Right atrium auricular region (tissue), 2 donors: ENCODE measurements at places on chromosomes 6 and 20. TPM values are rescaled to one million over a fixed set of nuclear protein-coding genes. Genes with fewer than 3 reads are reported as not detected.
A peak's percentile ranks its signal among the peaks of the same experiment; 100 is the strongest.

DNA sequence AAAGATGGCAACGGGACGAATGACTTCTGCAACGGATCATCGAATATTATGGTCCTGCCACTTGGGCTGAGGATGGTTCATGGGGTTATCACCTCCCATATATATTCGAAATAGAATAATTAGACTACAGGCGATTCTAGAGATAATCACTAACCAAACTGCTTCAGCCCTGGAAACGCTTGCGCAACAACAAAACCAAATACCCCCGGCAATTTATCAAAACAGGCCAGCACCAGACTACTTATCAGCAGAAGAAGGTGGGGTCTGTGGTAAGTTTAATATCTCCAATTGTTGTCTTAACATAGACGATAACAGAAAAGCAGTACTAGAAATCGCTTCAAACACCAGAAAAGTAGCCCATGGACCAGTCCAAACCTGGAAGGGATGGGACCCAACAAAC is 31.0 kb upstream of the ULBP3 start:
- no peaks in the 10 kb centered on the region for H3K27me3 ChIP-seq
- H3K4me1 ChIP-seq = no peaks in the 10 kb centered on the region
- H3K36me3 ChIP-seq = no peaks in the 10 kb centered on the region
- no peak overlapping the region for H3K27ac ChIP-seq
- H3K4me3 ChIP-seq = no peak overlapping the region
- DNase-seq = no peak

DNA sequence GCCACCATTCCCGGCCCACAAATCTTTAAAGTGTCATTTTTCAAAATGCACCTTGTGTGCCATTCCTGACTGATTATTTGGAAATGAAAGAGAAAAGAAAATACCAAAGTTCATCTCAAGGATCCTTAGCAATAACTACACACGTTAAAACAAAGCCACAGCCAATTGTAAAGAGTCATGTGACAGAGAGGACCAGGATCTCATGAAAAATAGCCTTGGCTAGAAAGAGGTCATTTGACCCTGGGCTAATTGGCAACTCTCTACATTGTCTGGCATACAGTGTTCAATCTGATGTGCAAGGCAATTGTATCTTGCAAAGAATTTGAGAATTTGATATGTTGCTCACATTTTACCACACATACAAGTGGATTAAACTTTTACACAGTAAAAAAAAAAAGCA is 31.6 kb upstream of the HLA-G start:
- H3K36me3 ChIP-seq = no peaks in the 10 kb centered on the region
- DNase-seq = no peak
- no peaks in the 10 kb centered on the region for H3K27me3 ChIP-seq
- no peaks in the 10 kb centered on the region for H3K4me1 ChIP-seq

DNA sequence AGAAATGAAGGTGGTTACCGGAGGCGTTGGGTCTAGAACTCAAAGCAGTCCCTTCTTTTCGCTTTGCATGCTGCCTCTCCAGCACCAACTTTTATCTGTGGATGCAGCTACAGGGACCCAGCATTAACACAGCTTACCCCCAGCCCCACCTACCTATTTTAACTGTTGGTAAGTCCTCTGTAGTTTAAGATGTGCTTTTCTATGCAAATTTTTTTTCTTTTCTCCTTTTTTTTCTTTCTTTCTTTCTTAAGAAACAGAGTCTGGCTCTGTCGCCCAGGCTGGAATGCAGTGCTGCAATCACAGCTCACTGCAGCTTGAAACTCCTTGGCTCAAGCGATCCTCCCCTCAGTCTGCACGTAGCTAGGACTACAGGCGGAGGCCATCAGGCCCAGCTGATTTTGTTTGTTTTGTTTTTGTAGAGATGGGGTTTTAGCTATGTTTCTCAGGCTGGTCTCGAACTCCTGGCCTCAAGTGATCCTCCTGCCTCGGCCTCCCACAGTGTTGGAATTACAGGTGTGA is 6.5 kb upstream of the USP45 start:
- peak overlapping the region; percentile 75 for H3K4me3 ChIP-seq
- H3K27me3 ChIP-seq = no peaks in the 10 kb centered on the region
- DNase-seq = peak; percentile 64
- no peaks in the 10 kb centered on the region for H3K36me3 ChIP-seq
- peaks cover 17% of the 10 kb centered on the region for H3K4me1 ChIP-seq

DNA sequence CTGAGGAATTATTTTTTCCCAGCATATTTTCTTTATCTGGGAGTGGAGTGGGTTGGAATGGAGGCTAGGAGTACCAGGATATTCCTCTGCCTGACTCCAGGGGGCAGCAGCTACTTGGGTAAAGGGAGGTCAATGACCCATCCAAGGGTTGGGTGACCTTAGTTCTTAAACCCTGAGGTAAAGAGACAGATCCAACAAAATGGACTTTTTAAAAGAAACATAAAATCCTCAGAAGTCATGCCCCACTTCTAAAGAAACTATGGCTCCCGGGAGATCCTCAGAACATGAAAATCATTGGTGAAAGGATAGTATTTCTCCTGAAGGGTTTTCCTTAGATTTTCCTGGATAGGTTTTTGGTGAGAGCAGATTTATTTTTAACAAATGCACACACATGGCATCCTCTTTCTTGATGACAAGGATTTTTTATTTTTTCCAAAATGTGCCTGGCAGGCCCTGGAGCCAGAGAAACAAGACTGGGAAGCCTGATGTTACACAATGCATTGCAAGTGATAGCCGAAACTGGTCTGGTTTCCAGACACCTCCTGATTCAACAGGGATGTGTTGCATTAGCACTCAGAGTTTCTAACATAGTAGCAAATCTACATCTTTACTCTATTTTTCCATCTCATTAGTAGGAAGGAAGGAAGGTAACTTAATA is 240.9 kb upstream of the BTBD3 start:
- H3K27ac ChIP-seq = no peak overlapping the region
- H3K36me3 ChIP-seq = no peaks in the 10 kb centered on the region
- no peaks in the 10 kb centered on the region for H3K27me3 ChIP-seq
- no peak overlapping the region for H3K4me3 ChIP-seq
- H3K4me1 ChIP-seq = no peaks in the 10 kb centered on the region

- no peak overlapping the region for H3K4me3 ChIP-seq
- no peak for DNase-seq
- H3K4me1 ChIP-seq = no peaks in the 10 kb centered on the region
- no peak overlapping the region for H3K27ac ChIP-seq
- no peaks in the 10 kb centered on the region for H3K27me3 ChIP-seq
Measured at GRCh38 chr6:33689879-33690278, 21.6 kb downstream of the UQCC2 start.

DNA sequence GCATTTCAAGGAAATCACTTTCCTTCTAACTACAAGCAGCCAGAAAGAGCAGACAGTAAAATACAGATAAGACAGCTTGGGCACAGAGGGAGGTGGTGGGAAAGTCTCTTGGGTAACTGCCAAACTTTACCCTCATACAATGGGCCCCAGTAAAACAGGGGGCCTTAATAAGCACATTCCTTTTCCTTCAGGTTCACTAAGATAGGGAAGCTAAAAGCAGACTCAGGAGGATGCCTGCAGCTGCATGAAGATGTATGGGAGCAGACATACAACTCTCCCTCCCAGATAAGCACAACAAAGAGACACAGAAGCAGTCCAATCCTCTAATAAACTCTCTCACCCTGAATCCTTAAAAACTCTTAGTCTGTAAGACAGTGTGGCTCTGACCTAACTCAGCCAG is 49.0 kb downstream of the SIM1 start:
- no peak overlapping the region for H3K4me3 ChIP-seq
- DNase-seq = no peak
- no peaks in the 10 kb centered on the region for H3K27me3 ChIP-seq
- no peaks in the 10 kb centered on the region for H3K36me3 ChIP-seq
- H3K27ac ChIP-seq = no peak overlapping the region

GRCh38 chr20:33466303-33466646 is 22.7 kb upstream of the SNTA1 start:
- no peak overlapping the region for H3K27ac ChIP-seq
- no peaks in the 10 kb centered on the region for H3K36me3 ChIP-seq
- H3K27me3 ChIP-seq = no peaks in the 10 kb centered on the region
- DNase-seq = no peak
- H3K4me1 ChIP-seq = no peaks in the 10 kb centered on the region

DNA sequence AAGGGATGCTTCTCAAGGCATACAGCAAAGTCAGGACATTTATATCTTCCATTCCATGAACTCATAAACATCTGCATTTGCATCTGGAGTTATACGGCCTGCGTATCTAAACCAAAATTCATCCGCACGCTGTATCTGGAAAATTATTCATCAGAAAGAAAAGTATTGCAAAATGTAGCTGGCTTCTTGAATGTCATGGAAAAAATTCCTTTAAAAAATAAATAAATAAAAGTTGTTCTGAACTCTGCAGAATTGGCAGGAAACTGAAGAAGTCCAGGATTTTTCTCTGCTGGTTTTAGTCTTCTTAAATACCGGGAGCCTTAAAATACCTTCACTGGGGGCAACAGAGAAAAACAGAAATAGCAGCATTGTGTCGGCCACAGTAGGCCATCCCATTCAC is 23.7 kb upstream of the FOXF2 start:
- no peak for DNase-seq
- no peak overlapping the region for H3K27ac ChIP-seq
- H3K4me1 ChIP-seq = no peaks in the 10 kb centered on the region
- no peaks in the 10 kb centered on the region for H3K36me3 ChIP-seq
- no peak overlapping the region for H3K4me3 ChIP-seq
- no peaks in the 10 kb centered on the region for H3K27me3 ChIP-seq

DNA sequence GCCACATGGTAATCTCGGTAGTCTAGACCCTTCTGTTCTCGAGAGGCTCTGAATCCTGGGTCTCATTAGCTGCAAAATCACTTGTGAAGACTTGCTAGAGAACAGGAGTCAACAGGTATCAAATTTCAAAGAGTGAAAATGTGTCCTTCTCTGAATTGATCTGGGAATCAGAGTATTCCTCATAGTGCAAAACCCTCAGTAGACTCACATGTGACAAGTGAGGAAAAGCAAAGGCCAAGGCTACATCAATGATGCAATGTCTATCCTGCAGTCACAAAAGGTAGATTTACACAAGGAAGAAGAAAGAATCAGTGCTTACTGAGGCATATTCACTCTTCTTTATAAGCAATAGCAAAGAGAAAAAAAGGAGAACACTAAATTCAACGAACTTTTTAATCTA is 1220.0 kb upstream of the GJE1 start:
- H3K4me1 ChIP-seq = no peaks in the 10 kb centered on the region
- H3K36me3 ChIP-seq = no peaks in the 10 kb centered on the region

DNA sequence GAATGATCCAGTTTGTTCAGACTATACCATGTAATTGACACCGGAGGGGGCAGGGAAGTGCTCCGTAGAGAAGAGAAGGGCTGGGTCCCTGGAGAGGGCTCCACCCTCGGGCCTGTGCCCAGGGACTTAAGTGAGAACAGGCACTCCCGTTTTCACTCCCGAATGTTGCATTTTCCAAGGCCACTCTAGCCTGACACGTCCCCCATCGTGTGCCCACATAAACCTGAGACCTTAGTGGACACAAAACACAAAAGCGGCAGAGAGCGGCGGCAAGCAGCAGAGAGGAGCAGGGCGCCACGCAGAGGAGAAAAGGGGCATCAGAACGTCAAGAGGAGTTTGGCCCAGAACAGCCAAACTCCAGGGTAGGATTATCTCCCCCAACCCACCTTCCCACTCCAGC is 1405.1 kb downstream of the GRIK2 start:
- no peaks in the 10 kb centered on the region for H3K36me3 ChIP-seq
- H3K27ac ChIP-seq = no peak overlapping the region
- H3K4me1 ChIP-seq = no peaks in the 10 kb centered on the region
- no peak overlapping the region for H3K4me3 ChIP-seq
- no peak for DNase-seq

DNA sequence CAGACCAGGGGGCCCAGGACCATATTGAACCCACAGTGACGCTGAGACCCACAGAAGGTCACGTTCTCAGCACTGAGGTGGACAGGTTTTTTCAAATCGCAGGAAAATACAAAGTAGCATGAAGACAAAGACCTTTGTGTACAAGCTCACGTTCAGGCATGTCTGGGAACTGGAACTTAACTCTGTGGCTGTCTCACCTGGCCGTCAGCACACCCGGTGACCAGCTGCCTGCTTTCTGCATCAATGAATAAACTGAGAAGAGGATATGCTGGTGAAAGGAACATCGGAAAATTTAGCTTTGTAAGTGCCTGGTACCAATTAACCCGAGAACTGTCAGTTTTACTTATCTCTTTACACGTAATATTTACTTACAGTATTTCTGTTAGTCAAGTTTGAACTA is 36.5 kb downstream of the WDR27 start:
- peaks cover 32% of the 10 kb centered on the region for H3K36me3 ChIP-seq
- no peak overlapping the region for H3K27ac ChIP-seq

DNA sequence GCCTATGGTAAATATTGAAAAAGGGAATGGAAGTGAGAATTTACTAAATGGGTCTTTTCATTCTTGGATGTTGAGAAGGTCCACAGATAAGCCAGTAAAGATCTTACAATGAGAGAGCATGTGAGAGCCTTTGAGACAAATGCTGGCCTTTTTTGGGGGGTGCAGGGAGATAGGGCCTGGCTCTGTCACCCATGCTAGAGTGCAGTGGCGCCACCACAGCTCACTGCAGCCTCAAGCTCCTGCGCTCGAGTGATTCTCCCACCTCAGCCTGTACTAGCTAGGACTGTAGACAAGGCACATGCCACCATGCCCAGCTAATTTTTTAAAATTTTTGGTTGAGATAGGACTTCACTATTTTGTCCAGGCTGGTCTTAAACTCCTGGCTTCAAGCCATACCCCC is 63.2 kb upstream of the TMEM181 start:
- no peak overlapping the region for H3K4me3 ChIP-seq
- no peak for DNase-seq
- H3K36me3 ChIP-seq = peaks cover 25% of the 10 kb centered on the region
- H3K4me1 ChIP-seq = no peaks in the 10 kb centered on the region
- H3K27ac ChIP-seq = no peak overlapping the region

GRCh38 chr6:44431118-44431725 is 43.7 kb downstream of the CDC5L start:
- no peaks in the 10 kb centered on the region for H3K4me1 ChIP-seq
- no peak overlapping the region for H3K4me3 ChIP-seq
- H3K27ac ChIP-seq = no peak overlapping the region
- DNase-seq = no peak
- H3K36me3 ChIP-seq = peaks cover 24% of the 10 kb centered on the region
- no peaks in the 10 kb centered on the region for H3K27me3 ChIP-seq

- H3K27ac ChIP-seq = no peak overlapping the region
- no peak overlapping the region for H3K4me3 ChIP-seq
- no peaks in the 10 kb centered on the region for H3K4me1 ChIP-seq
- no peaks in the 10 kb centered on the region for H3K27me3 ChIP-seq
Measured at GRCh38 chr6:155861821-155862220, 406.2 kb upstream of the NOX3 start.

SLC22A23 gene
- 2.9 TPM for total RNA-seq

VSTM2L gene
- total RNA-seq = 303 TPM

RAET1L gene
- not detected for total RNA-seq

PTCRA gene
- total RNA-seq = 1.6 TPM

CDH26 gene
- total RNA-seq = 0.43 TPM

SS18L1 gene
- total RNA-seq = 9.0 TPM

CAGE1 gene
- total RNA-seq = not detected

FKBP1C gene
- not detected for total RNA-seq

EYA4 gene
- total RNA-seq = 24.2 TPM

BFSP1 gene
- total RNA-seq = 1.3 TPM
